ENCODE measurements at places on chromosomes 12 and 14.

- DNase-seq: no peak
These were observed 29.5 kb downstream of the MEG3 start for GRCh38 chr14:100855256-100855930.

- no peak for DNase-seq
These were observed 15.5 kb downstream of the RIC8B start for GRCh38 chr12:106790020-106790419.

GRCh38 chr12:29650371-29650770, 133.4 kb downstream of the TMTC1 start:
- no peak for DNase-seq

DNA sequence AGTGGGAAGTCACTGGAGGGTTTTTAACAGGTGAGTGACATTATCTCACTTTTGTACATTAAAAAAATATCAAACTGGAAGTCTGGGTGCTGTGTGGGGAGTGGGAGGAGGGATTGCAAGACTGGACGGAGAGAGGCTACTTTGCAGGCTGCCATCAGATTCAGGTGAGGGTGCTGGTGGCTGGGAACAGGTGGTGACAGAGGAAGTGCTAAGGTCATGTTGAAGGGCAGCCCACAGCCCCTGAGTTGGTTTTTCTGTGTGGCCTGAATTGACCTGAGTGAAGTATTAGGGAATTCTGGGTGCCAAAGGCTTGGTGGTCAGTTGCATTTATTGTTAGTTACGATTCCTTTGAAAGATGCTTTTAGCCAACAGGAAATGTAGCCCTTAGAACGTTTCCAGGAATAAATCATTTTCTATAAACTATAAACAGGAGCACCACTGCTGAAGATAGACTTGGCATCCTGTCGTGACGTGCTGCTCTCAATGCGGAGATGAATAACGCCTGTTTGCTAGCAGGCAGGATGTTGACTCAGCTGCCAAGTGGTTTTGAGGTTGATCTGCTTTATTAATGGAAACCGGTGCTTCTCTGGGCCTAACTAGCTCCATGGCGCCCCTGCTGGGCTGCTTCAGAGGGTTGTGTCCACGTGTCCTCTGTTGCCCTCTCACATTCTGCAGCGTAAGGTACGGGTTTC, 707.5 kb upstream of the TMEM132C start:
- DNase-seq: no peak

DNA sequence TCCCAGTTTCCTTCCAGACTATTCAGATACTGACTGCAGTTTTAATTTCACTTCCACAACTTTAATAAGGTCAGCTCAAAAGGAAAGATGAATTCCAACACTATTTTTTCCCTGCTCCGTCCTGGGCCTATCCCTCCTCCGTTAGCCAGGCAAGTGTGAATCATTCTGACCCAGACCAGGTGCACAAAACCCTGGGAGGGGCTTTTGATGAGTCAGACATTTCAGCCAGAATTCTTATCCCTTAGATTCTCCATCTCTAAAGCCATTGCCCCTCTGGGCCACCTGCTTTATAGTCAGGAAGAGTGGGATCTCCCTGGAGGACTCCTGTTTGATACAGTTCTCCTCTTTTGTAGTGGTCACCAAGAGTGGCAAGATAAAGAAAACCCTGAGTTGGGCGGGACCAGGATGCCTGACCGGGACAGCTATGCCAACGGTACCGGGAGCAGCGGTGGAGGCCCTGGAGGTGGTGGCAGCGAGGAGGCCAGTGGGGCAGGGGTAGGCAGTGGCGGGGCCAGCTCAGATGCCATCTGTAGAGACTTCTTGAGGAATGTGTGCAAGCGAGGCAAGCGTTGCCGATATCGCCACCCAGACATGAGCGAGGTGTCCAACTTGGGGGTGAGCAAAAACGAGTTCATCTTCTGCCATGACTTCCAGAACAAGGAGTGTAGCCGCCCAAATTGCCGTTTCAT, 2.2 kb downstream of the ZC3H10 start:
- DNase-seq: no peak

GRCh38 chr12:38279756-38280155, 36.8 kb upstream of the ALG10B start:
- no peak for DNase-seq

GRCh38 chr12:22573181-22573580, 28.8 kb upstream of the C2CD5 start:
- DNase-seq: no peak

DNA sequence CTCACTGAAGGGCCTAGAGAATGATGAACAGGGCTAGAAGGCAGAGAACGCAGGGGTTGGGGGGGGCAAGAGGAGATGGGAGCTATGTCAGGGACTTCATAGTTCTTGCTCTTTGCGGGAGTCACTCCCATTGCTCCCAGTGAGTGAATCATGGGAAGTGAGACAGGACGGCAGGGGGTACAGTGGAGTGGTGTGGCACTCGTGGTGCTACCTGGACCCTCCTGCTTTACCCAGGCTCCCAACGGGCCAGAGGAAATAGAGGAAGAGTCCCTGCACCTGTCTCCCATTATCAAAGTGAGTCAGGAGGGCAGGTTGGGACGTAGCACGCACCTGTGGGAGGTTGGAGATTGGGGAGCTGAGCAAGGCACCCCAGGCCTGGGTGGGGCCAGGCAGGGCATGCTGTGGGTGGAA, 1.3 kb upstream of the KRT8 start:
- DNase-seq: no peak

GRCh38 chr14:29716150-29716549, 211.5 kb downstream of the PRKD1 start:
- no peak for DNase-seq

GRCh38 chr14:88476214-88476774, 78.5 kb downstream of the PTPN21 start:
- no peak for DNase-seq

DNA sequence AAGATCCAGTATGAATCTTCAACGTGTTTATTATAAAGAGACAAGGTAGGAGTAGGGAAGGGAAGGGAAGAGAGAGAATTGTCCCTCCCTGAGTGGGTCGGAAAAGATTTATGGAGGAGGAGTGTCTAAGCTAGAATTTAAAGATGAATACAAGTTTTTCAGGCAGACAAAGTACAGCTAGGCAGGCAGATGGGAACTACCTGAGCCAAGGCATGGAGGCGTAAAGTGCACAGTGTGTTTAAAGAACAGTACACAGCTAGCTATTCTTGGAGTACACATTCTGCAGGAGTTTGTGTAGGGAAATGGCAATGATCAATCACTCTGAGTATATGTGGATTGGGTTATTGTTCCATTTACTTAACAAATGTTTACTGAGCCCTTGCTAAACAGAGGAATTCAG, 20.1 kb downstream of the PLEKHG7 start:
- DNase-seq: no peak

- DNase-seq: no peak
These were observed 128.4 kb upstream of the SSTR1 start for GRCh38 chr14:38079268-38079667.

GRCh38 chr14:31549817-31550216, 11.4 kb upstream of the NUBPL start:
- no peak for DNase-seq

DNA sequence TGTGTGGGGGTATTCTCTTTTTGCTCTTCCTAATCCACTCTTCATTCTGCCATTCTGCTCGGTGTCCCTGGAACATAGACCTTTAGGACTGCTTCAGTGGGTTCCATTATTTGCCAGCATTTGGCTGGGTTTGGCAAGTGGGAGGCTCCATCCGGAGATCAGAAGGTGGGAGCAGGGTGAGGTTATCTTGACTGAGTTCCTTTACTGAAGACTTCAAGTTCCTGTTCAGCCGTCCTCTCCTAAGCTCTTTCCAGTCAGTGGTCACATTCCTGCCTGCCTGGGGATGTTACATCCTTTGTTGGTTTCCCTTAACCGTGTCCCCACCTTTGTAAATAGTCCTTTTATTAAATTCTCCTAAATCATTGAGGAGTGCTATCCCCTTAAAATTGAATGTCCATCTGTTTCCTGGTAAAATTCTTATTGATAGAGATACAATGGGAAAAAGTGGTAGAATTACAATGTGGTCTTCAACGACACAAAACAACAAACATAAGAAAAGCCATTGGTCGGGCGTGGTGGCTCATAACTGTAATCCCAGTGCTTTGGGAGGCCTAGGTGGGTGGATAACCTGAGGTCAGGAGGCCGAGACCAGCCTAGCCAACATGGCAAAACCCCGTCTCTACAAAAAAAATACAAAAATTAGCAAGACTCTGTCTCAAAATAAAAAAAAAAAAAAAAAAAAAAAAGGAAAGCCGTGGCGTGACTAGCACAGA, 5.0 kb upstream of the MIA2 start:
- no peak for DNase-seq

- no peak for DNase-seq
These were observed 3.6 kb upstream of the LGALS3 start for GRCh38 chr14:55125403-55125802.

DNA sequence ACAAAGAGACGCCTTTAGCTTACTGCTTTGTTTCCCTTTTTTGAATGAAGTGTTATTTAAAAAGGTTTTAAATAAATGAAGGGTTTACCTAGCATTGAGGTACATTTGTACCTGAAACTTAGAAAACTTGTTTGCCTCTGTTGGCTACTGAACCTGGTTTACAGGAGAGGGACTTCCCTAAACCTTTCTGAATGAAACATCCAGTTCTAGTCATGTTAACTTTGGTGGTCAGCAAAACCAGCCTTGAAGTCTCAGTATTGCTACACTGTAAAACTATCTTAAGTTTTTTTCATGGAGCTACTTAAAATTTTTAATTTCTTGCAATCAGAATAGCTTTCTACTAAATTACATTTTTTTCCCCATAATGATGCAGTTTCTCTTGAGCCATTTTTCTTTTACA, 38.2 kb downstream of the RASSF8 start:
- no peak for DNase-seq

DNA sequence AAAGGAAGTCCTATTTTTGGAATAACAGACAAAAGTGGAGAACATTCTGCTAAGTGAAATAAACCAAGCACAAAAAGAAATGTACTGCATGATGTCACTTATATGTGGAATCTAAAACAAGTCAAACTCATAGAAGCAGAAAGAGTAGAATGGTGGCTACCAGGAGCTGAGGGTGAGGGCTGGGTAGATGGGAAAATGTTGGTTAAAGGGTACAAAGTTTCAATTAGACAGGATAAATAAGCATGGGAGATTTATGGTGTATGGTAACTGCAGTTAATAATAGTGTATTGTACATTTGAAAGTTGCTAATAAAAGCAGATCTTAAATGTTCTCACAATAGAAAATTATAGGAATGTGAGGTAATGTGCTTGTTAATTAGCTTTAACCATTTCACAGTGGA, 12.8 kb downstream of the LUM start:
- DNase-seq: no peak

- no peak for DNase-seq
These were observed 759.1 kb downstream of the GALC start for GRCh38 chr14:87233806-87234384.

- no peak for DNase-seq
These were observed 103.0 kb downstream of the BRMS1L start for GRCh38 chr14:35929186-35929585.

DNA sequence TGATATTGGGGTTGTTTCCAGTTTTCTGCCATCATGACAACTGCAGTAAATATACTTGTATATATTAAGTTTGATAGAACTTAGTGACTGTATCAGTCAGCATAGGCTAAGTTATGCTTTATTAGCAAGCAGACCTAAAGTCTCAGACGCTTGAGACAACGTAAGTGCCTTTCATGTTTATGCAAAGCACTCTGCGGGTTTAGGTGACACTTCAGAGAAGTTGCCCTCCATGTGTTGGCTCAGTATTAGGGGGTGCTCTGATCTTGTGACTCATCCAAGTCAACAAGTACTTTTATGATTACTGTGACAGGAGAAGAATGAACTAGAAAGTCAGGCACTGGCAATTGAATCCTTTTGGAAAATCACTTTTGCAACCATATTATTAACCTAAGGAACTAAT, 13.3 kb upstream of the OTOGL start:
- no peak for DNase-seq

DNA sequence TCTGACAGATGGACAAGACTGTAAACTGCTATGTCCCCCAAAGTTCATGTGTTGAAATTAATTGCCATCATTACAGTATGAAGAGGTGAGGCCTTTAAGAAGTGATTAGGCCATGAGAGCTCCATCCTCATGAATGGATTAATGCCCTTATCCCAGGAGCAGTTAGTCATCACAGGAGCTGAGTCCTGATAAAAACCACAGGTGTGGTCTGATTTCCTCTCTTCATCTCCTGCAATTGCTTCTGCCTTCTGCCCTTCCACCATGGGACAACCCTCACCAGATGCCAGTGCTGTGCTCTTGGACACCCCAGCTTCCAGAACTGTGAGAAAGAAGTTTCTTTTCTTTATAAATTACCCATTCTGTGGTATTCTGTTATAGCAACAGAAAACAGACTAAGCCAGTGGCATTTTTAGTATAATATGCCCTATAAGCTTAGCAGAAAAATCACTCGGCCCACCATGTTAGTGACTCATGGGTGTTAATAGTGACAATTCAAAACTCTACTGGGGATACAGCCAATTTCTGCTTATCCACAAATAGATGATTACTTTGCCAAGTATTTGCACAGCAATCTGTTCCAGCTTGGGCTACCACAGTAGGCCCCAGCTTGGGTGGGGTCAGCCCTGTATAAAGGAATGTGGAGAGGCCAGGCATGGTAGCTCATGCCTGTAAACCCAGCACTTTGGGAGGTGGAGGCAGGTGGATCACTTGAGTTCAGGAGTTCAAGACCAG, 129.0 kb upstream of the BCL2L14 start:
- no peak for DNase-seq

- DNase-seq: no peak
These were observed 53.1 kb upstream of the DDX11 start for GRCh38 chr12:31020385-31021166.

DNA sequence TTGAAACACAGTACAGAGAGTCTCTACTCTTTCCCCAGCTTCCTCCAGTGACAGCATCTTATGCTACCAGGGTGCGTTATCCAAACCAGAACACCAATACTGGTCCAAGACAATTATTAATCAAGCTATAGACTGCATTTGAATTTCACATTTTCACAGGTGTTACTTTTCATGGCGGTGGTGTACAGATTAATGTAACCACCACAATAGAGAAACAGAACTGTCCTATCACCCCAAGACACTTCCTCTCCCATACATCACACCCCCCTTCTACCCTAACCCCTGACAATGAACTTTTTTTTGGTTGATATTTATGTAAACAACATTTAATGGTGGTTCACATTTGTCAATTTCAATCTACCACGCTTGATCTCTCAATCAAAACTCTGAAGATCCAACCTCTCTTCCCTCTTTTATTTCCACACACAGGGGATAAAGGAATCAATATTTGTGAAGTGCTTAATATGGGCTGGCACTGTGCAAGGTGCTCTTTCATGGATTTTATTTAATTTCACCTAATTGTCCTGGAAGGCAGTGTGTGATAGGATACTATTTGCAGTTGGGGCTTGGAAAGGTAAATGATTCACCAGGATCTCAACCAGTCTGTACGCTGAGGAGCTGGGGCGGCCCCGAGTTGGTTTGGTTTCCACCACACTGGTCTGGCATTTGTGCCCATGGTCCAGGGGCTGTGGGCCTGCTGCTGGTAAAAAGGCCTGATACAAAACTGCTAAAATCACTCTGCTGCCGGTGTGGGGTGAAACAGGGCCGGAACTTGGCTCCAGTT, 54.6 kb upstream of the DICER1 start:
- DNase-seq: no peak

GRCh38 chr12:124041907-124042306, 68.9 kb downstream of the ZNF664 start:
- no peak for DNase-seq
